ENCODE measurements at places on chromosomes 2 and 18.
A peak's percentile ranks its signal among the peaks of the same experiment; 100 is the strongest.

DNA sequence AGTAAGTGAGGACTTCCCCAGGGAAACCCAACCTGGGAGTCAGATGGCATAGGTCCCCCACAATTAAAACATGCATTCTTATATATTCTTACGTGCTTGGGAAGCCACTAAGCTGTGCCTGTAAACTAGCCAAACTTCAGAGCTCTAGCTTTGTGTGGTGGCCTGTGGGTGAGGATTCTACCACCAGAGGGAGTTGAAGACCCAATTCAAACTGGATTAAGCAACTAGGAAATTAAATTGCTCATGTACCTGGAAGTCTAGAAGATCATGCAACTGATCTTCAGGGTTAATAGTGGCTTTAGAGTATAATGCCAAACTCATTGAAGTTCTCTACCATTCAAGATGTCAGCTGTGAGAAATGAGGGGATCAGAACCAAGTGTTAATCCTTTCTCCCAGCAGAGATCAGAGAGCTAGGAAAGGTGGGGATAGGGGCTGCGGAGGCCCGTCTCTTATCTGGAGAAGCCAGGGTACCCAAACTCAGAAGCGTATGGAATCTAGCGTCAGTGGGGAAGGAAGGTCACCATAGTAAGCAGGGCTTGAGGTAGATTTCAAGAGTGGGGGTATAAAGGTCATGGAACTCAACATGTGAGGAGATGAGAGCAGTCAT, 53.2 kb upstream of the CCDC85A start:
- DNase-seq = no peak

DNA sequence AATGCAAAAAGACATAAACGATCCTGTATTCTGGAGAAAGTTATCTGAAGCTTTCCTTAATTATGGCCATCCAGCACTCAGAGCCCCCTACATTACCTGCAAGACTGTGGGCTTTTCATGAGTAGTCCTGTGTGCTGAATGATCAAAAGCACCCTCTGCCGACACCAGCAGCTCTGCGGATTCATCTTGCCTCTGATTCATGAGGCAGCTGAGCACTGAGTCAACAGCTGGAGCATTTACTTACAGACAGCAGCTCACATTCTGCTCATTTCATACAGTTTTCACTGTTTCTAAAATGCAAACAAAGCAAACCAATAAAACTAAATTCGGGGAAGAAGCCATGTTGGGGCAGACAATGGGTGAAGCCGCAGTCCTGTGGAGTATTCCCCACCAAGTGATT, 886.5 kb downstream of the CNTNAP5 start:
- DNase-seq = no peak

DNA sequence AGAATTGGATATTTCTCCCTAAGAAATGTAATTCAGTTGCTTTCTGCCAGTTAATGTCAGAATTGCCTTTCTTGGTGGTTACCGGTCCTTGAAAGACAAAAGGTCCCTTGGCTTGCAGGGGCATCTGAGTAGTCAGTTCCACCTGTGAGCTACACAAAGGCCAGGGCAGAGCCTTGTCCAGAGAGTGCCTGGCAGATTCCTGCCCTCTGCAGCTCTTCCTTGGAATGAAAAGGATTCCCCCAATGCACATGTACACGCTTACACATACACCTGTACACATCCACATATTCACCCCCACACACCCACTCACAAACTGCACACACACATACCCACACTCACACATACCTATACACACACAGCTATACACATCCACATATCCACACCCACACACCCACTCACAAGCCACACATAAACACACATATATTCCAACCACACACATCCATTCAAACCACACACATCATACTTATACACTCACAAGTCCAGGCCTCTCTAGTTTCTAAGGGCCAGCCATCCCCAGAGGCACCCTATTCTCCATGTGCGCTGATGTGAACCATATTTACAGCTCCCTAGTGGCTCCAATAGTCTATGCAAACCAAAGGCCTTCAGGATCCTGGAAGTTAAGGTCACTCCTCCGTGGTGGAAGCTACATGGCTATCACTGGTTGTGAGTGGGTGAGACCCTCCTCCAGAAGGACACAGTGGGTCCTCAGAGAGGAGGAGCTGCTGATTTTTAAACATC, 9.6 kb downstream of the CYRIA start:
- DNase-seq = no peak

- DNase-seq = peak; percentile 91
Observed at GRCh38 chr2:113173542-113174375, at the start of gene PSD4. TSS of gene PSD4 (plus strand) at chr2:113173971. CDS start at chr2:113182457, 8,486 bp downstream.

- DNase-seq = no peak
Observed at GRCh38 chr2:9547262-9547991, 8.2 kb downstream of the ADAM17 start.

Data from Right ventricle myocardium inferior (tissue), 1 donor.